Mesenchymal stem cell (in vitro differentiated cells and primary cell): ENCODE measurements at places on chromosomes 1 and 21.
A peak's percentile ranks its signal among the peaks of the same experiment; 100 is the strongest.

- H3K4me1 ChIP-seq: no peaks in the 10 kb centered on the region
- H3K27me3 ChIP-seq: no peaks in the 10 kb centered on the region
- DNase-seq: no peak
- H3K4me3 ChIP-seq: no peak overlapping the region
- no peaks in the 10 kb centered on the region for H3K36me3 ChIP-seq
Observed at GRCh38 chr1:172669011-172669410, 10.1 kb downstream of the FASLG start.

- peak overlapping the region; percentile 34 for H3K27ac ChIP-seq
- no peaks in the 10 kb centered on the region for H3K27me3 ChIP-seq
- H3K4me1 ChIP-seq: peaks cover 2% of the 10 kb centered on the region
Observed at GRCh38 chr1:211591980-211592493, 13.1 kb upstream of the SLC30A1 start.

- DNase-seq: no peak
- no peak overlapping the region for H3K27ac ChIP-seq
- no peak overlapping the region for H3K4me3 ChIP-seq
- no peaks in the 10 kb centered on the region for H3K4me1 ChIP-seq
Observed at GRCh38 chr1:113765306-113766230, 6.3 kb upstream of the PHTF1 start.

DNA sequence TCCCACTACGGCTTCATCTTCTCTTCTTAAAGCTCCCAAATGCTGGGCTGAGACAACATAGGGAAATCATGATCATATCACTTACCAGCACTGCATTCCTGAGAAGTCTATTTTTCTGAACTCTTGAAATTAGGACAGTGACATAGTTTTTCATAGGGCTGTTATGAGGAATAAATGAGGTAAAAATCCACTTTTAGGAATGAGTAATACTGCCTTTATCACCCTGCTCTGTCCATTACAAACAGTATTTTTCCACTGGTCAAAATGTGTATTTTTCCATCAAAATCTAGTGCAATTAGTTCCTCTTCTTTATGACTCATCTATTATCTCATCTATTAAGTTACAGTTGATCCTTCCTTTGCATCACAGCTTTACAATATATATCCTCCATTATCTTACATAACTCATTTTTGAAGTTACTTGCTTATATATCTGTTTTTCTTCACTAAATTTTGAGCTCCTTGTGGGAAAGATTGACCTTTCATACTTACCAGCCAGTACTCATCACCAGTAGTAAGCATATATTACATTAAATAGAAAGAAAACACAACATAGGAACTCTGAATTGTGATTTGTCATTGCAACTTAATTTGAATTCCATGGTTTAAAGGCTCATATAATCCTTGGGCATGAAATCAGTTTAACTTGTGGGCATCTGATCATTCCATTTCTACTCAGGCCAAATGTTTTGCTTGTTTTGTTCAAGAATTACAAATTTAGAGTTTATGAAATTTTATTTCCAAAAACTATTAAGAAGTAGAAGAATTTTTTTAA, 37.1 kb downstream of the PRRX1 start:
- H3K36me3 ChIP-seq: no peaks in the 10 kb centered on the region
- no peak overlapping the region for H3K27ac ChIP-seq
- no peaks in the 10 kb centered on the region for H3K27me3 ChIP-seq
- H3K4me1 ChIP-seq: no peaks in the 10 kb centered on the region
- peak overlapping the region; percentile 48 for H3K4me3 ChIP-seq
- DNase-seq: peak; percentile 64

DNA sequence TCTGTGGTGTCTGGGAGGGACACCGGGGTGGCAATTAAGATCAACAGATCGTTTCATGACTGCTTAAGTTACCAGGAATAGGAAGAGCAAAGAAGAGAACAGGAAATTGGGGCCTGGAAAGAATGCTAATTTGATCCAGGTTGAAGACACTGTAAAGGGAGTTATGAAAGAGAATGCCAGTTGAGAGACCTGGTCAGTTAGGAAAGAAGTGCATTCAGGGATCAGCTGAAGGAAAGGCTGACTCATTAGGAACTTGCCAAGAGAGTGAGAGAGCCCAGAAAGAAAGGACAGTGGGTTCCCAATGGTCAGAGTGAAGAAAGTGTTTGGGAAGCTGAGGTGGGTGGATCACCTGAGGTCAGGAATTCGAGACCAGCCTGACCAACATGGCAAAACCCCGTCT, 119.6 kb downstream of the UBE2U start:
- peaks cover 2% of the 10 kb centered on the region for H3K4me1 ChIP-seq
- no peak overlapping the region for H3K4me3 ChIP-seq

- H3K27me3 ChIP-seq: no peaks in the 10 kb centered on the region
- no peak for DNase-seq
- no peak overlapping the region for H3K4me3 ChIP-seq
- no peaks in the 10 kb centered on the region for H3K36me3 ChIP-seq
Observed at GRCh38 chr1:28163496-28164161, 12.9 kb downstream of the PTAFR start.
